ENCODE measurements at places on chromosomes 12 and 14.

DNA sequence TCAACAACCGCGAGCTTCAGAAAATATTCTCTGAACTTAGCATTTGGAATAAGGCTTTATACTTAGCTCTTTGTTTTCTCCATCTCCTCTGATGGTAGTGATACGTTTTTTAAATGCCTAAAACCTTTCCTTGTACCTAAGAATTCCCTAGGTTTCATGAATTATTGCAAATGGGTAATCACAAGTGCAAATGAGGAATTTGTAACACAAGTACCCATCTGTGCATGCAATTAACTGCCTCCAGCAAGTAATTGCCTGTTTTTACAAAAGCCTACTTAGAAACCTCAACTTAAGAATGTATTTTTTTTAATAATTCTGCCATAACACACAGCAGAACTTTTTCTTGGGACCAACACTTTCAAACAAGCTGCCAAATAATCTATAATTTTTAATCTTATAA lies 149.2 kb downstream of the PHLDA1 start:
- no peak for DNase-seq

- no peak for DNase-seq
Measured at GRCh38 chr12:107598906-107599305, 86.7 kb upstream of the PWP1 start.

GRCh38 chr14:96117101-96117897 lies 78.1 kb downstream of the C14orf132 start:
- DNase-seq, result peak; percentile 7

GRCh38 chr14:36973806-36974442 lies 198.5 kb downstream of the SLC25A21 start:
- no peak for DNase-seq

DNA sequence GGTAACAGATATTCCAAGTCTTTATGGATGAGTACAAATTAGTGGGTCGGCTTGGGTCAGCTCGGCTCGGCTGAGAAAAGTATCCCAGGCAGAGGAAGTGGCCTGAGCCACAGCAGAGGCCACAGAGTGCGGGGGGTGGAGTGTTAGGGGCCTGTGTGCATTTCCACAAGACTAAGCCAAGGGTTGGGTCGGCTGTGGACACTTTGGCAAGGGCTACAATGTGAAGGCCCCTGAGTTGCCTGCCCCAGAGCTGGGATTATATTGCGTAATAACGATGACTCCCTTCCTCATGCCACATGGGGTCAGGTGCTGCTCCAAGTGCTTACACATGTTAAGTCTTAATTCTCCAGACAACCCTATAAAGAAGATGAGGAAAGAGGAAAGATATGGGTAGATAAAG lies 11.4 kb downstream of the EVL start:
- no peak for DNase-seq

DNA sequence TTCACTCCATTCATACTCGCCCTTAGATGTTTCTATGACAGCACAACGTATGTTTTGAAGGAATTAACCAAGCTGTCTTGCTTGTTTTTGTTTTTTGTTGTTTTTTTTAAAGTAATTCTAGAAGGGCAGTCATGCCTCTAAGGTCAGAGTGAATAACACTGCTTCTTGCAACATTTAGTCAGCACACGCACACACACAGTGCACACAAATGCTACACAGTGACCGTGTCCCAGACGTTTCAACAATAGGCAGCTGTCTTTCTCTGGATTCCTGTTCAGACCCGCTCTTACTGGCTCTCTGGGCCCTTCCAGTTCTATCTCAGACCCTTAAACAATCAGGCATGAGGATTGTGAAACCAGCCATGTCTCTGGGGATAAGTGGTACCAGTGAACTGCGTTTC lies 351.0 kb upstream of the FKBP4 start:
- DNase-seq, result no peak

DNA sequence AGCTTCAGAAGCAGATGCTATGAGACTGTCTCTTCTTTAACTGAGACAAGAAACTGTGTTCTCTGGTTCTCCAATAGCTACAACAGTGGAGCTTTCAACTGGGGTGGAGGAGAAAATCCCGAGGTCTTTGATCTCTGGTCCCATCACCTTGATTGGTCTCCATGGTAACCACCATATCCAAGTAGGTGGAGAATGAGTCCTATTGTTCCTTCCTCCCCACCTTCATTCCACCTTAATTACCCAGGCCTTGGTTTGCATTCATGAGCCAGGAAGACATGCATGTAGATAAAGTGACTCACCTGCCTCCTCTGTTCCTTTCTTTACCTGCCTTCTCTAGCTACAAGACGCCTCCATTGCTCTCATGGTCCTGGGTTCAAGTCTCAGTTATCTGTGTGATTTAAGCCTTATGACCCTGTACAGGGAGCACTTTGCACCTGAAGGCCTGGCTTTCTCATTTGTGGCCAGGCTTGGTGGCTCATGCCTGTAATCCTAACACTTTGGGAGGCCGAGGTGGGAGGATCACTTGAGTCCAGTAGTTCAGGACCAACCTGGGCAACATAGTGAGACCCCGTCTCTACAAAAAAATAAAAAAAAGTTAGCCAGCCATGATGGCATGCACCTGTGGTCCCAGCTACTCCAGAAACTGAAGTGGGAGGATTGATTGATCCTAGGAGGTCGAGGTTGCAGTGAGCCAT lies 157.7 kb upstream of the TBX3 start:
- no peak for DNase-seq

DNA sequence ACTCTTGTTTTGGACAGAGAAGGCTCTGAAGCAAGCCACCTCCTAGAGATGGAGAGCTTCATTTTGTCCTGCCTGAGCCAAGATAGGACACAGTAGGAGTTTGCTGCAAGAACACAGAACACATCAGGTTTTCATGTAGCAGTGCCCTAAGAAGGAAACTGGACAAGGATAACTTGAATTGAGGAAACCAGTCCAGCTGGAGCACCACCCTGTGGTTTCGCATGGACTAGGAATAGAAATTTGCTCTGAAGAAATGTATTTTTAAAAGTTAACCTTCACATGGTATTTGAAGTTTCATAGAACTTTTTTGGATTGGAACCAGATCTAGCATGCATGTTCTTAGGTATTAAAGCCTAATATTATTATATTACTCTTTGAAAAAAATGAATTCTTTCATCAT lies 68.8 kb downstream of the RERG start:
- DNase-seq, result no peak

GRCh38 chr14:100891501-100892445 lies 11.7 kb downstream of the RTL1 start:
- no peak for DNase-seq

DNA sequence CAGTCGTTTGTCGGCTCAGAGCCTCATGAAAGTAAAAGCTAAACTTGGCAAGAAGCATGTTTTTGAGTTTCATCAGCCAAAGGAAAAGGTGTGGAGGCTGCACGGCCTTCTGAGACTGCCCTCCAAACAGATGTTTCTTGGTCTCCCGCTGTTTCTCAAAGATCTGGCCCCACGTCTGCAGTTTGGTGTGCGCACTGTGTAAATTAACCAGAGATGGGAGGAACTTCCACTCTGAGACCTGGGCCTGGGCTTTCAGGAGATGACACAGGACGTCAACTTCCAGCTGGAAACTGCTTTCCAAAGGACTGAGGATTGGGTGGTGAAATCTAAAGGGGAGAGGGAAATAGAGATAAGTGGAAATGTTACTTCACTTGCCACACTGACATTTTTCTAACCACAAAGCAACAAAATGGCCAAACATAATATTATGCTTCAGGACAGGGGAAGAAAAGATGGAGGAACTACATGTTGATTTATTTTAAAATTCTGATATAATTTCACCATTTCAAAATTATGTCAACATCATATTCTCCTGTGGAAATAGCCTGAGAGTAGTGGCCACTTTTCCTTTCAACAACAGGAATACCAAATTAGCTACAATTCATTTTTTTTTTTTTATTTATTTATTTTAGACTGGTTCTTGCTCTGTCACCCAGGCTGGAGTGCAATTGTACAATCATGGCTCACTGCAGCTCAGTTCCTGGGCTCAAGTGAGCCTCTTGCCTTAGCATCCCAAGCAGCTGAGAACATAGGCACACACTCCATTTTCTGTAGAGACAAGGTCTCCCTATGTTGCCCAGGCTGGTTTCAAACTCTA lies 27.6 kb downstream of the KICS2 start:
- no peak for DNase-seq

GRCh38 chr14:103456167-103456835 lies 66.3 kb downstream of the CKB start:
- DNase-seq, result no peak

DNA sequence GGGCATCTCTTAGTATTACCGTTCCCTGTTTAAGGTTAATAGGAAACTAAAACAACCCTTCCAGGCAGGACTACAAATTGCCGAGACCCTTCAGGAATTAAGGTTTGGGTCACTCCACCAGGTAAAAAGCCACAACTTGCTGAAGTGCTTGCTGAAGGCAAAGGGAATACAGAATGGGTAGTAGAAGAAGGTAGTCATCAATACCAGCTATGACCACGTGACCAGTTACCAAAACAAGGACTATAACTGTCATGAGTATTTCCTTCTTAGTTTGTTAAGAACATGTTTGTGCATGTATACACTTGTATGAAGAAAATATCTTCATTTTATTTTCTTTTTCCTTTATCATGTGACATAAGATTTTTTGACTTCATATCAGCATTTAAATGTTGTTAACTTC lies 578.7 kb upstream of the FBXO33 start:
- no peak for DNase-seq

GRCh38 chr12:113260636-113261300 lies 39.5 kb downstream of the TPCN1 start:
- DNase-seq, result no peak

DNA sequence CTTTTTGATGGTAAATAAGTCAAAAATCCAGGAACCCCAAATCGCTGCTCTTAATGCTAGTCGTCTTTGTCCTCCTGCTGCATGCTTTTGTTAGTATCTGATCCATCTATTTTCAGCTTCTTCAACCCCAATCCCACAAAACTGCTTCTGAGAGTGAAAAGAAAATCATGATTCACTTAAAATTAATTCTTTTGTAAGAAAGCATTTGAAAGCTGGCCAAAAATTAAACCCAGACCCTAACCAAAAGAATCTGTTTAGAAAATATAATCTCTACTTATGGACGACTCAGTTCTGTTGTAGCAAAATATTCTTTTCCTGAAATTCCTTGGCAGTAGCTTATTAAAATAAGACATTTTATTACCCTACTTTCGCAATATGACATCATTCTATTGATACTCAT lies 443.6 kb upstream of the SYT1 start:
- no peak for DNase-seq

DNA sequence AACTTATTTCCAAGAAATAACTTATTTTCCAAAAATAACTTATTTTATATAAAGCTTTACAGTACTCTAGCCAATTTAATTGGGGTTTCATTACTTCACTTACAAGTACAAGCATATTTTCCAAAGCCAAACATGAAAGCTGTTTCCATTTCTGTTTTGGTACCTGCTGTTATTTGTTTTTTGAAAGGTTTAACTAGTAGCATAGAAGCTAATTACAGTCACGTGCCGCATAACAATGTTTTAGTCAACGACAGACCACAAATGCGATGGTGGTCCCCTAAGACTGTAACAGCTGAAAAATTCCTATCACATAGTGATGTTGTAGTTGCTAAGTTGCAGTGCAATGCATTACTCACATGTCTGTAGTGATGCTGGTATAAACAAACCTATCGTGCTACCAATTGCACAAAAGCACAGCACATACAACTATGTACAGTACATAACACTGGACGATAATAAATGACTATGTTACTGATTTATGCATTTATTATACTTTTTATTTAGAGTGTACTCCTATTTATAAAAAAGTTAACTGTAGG lies 21.7 kb downstream of the PTPN21 start:
- DNase-seq, result no peak

DNA sequence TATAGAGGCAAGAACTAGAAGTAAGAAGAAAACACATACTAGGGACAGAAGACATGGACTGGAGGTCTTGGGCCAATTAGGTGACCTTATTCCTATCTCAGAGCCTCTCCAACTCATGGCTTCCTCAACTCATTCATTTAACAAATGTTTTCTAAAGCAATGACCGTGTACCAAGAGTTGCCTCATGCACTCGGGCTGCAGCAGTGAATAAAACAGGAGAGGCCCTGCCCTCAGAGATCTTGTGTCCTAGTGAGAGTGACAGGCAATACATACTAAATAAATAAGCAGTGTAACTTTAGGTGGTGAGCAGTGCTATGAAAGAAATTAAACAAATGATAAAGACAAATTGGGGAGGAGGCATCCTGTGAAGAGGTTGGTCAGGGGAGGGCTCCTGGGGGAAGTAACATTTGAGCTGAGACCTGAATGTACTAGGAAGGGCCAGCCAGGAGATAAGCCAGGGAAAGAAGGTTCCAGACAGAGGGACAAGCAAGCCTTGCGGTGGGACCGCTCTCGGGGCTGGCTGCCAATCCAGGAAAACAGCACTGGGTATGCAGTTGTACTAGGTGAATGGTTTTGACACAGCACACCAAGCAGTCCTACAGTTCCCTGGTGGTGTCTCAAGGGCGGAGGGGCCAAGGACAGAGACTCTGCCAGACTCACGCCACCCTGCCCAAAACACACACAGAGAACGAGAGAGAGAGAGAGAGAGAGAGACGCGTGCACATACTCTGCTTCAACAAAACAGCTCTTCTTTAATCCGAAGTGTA lies 1.3 kb downstream of the NINJ2 start:
- DNase-seq, result no peak

DNA sequence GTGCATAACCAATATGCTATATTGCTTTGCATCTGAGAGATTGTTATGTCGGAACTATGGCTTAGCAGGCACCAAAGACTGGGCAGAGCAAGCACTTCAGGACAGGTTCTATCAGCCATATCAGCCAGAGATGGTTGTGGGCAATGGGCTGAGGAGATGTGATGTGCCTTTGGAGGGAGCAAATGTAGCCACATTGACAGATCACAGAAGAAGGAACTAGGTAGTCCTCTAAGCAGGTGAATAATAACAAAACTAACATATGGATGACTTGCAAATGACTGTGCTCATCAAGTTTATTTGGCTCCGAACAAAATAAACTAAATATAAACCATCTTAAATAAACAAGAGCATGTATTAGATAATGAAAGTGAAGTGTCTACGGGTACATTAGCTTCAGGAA lies 291.7 kb downstream of the RMST start:
- DNase-seq, result no peak

DNA sequence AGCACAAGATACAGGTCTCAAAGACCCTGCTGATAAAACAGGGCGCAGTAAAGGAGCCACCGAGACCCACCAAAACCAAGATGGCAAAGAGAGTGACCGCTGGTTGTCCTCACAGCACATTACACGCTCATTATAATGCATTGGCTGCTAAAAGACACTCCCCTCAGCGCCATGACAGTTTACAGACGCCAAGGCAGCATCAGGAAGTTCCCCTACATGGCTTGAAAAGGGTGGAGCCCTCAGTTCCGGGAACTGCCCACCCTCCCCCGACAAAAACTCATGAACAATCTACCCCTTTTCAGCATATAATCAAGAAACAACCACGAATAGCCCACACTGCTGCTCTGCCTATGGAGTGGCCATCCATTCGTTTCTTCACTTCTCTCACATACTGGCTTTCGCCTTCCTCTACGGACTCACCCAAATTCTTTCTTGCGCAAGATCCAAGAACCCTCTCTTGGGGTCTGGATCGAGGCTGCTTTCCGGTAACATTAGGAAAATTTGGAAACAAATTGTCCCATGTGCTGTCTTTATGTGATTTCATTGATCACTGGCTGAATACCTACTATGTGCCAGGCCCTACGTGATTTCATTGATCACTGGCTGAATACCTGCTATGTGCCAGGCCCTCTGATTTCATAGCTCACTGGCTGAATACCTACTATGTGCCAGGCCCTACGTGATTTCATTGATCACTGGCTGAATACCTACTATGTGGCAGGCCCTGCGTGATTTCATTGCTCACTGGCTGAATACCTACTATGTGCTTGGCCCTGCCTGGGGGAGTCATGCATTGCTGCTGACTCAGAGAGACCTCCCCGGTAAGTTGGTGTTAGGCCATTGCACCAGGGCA lies 126.4 kb downstream of the PIWIL1 start:
- DNase-seq, result no peak
